Renal cortical epithelial cell (primary cell): ENCODE measurements at places on chromosomes 13 and 19. TPM values are rescaled to one million over a fixed set of nuclear protein-coding genes. Genes with fewer than 3 reads are reported as not detected.

DNA sequence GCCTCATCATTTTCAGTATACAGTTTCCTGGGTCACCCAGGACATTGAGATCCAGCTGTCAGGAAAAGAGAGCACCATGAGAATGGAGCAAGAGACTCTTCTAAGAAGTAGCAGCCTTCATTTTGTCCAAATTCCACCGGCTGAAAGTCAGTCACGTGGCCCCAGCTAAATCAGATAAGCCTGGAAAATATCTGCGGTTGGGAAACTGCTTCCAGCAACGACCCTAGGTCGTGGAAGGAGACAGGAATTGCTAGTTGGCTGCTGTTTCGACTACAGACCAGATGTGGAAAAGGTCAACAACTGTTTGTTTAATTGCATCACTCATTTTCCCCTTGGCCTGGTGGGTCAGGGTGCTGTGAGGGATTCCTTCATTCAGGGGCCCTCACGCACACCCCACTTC, 107.0 kb downstream of the ZNF536 start:
- DNase-seq: no peak

DNA sequence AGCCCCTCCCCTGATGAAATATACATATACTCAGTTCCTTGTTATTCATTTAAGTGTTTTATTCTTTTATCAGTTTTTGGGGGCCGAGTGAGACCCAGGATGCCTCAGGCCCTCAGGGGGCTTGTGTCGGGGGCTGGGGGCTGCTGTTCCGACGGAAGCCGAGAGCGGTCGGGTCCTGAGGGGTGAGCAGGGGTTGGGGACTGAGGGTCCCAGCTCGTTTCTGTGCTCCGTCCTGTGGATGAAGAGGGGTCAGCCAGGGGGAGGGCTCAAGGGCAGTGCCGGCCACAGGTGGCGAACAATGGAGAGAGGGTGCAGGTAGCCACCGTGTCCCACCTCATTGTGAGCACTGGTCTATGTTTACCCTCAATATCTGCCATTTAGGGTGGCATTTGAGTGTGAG, 1.9 kb downstream of the PCP2 start:
- no peak for DNase-seq

- DNase-seq: no peak
Observed at GRCh38 chr13:113192279-113192678, 16.2 kb downstream of the PCID2 start.

- no peak for DNase-seq
Observed at GRCh38 chr19:52020506-52020905, 7.7 kb downstream of the ZNF614 start.

- DNase-seq: peak; percentile 74
Observed at GRCh38 chr19:24054044-24054935, 32.7 kb upstream of the ZNF254 start.

ASPDH gene
- not detected in 2 replicates for total RNA-seq

DNA sequence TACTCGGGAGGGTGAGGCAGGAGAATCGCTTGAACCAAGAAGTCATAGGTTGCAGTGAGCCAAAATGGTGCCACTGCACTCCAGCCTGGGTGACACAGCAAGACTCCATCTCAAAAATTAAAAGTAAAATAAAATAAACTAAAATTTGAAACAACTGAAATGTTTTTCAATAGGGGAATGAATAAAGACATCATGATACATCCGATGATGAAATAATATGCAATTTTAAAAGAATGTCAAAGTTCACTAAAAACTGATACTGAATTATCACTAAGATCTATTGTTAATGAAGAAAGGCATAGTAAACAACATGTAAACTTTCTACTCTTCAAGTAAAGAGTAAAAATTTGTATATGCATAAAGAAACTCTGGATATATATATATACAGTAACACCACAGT, 8.5 kb downstream of the CARD8 start:
- no peak for DNase-seq

- DNase-seq: no peak
Observed at GRCh38 chr13:34179481-34179880, 361.5 kb downstream of the RFC3 start.

- DNase-seq: peak; percentile 18
Observed at GRCh38 chr13:84192125-84192524, 309.9 kb upstream of the SLITRK1 start.

SIGLECL1 gene
- total RNA-seq: not detected in 2 replicates
